H9 (cell line): ENCODE measurements at places on chromosomes 2 and 18. TPM values are rescaled to one million over a fixed set of nuclear protein-coding genes. Genes with fewer than 3 reads are reported as not detected.
A peak's percentile ranks its signal among the peaks of the same experiment; 100 is the strongest.

DNA sequence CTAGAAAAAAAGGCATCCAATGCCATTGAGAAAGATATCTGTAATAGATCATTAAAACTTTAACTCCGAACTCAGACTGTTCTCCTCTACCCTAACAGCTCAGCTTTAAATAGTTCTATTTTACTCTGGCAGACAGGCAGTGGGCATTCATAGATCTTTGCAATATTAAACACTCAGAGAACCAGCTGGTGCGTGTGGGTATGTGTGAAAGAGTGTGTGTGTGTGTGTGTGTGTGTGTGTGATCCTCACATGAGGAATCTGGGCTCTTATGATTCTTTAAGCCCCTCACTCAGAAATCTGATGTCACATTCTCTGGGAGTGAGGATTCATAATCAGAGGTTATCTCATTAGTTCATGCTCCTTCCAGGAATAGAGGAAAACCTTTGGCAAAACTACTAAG is 144.3 kb downstream of the KCNH7 start:
- H3K27ac ChIP-seq: no peak overlapping the region
- no peaks in the 10 kb centered on the region for H3K27me3 ChIP-seq
- H3K4me1 ChIP-seq: no peaks in the 10 kb centered on the region
- no peak for DNase-seq
- no peaks in the 10 kb centered on the region for H3K36me3 ChIP-seq

LBX2 gene
- 1.1 TPM in 2 replicates for total RNA-seq

DNA sequence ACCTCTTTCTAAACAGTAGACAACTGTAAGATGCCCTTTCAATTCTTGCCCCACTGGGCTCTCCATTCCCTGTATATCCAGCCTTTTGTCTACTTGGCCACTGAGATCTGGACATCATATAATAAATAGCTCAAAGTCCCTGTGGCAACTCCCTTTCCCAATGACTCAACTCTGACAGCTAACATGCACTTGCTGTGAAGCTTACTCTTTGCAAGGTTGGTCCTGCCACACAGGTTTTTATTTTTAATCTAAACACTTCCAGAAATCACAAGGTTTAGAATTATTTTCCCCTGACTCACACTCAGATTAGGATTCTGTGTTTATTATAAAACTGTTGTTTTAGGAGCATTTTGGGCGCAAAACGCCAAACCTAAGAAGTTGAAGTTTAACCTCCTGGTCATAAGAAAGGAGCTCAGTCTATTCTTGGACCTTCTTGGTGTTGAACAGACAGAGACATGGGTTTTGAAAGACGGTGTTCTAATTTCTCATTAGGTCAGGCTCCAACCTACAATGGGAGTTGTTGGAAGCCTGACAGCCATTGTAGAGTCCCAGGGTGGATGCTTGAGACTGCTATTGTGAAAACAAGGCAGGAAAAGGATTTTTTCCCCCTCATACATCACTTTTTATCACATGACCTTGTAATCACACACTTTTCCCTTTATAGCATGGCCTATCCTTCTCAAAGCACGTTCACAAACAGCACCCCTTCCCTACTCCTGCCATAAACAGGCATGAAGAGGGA is 124.7 kb upstream of the SERPINE2 start:
- no peak overlapping the region for H3K27ac ChIP-seq
- H3K4me3 ChIP-seq: no peak overlapping the region
- H3K27me3 ChIP-seq: no peaks in the 10 kb centered on the region
- H3K4me1 ChIP-seq: no peaks in the 10 kb centered on the region
- no peak for DNase-seq

DNA sequence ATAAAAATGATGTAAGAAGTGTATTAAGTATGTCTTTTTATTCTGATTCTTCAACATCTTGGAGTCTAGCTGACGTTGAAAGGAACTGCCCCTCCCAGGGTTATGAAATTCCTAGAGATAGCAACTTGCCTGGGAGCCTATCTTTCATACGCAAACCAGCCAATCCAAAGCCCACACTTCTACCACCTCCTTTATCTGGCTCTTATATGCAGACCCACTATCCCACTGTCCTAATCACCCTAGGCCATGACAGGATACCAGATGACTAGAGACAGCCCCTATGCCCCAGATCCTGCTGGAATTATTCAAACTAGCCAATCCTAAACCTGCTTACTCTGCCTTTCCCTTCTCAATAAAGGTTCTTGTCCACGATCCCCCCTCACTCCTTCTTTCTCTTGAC is 11.8 kb upstream of the CDC42EP3 start:
- no peak overlapping the region for H3K27ac ChIP-seq
- H3K27me3 ChIP-seq: no peaks in the 10 kb centered on the region
- no peak overlapping the region for H3K4me3 ChIP-seq
- H3K36me3 ChIP-seq: no peaks in the 10 kb centered on the region
- no peak for DNase-seq

DNA sequence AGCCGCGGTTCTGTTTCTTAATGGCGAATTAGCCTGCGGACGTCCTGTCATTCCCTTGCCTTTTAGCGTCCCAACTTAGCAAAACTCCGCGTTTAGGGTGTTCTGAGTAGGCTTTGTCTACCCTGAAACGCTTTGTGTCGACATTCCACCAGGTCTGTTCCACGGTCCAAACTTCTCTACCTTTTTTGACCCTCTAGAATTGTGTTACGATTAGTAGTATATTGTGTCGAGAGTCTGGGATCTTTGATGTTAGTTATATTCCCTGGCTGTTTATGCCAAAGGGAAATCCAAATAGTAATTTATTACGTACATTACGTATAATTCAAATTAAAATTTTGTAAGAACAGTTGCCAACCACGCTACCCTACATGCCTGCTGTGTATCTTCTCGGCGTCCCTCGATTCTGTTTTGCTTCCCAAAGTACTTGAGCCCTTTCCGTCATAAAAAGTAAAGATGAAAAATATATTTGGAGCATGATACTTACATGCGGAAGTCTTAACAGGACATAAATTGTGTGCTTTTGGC is 495 bp upstream of the TTC32 start:
- peak overlapping the region; percentile 98 for H3K4me3 ChIP-seq
- peak overlapping the region; percentile 47 for H3K27ac ChIP-seq
- H3K27me3 ChIP-seq: no peaks in the 10 kb centered on the region

DNA sequence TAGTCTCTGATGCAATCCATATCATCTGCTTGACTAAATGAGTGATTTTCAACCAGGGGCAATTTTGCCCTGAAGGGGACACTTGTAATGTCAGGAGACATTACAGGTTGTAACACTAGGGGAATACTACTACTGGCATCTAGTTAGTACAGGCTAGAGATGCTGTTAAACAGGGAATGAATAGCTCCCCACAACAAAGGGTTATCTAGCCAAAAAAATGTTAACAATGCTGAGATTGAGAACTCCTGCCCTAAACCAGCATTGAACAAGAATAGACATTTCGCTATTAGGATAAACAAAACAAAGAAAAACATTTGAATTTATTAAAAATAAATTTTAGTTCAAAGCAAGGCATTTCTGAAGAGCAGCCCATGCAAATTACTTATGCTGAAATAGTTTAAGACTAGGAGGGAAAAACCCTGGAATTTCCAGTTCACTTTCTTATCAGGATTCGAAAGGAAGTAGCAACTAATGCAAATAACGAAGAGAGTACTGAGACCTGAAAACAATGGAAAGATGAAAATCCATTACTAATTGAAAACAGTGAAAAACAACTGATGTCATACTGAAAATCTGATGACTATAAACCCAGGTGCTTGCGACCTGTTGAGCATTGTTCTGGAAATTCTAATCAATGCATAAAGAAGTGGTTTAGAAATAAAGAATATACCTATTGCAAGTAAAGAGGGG is 53.1 kb downstream of the CAB39 start:
- H3K4me3 ChIP-seq: no peak overlapping the region
- H3K27me3 ChIP-seq: no peaks in the 10 kb centered on the region
- no peak for DNase-seq
- peaks cover 8% of the 10 kb centered on the region for H3K4me1 ChIP-seq
- no peak overlapping the region for H3K27ac ChIP-seq

- H3K4me3 ChIP-seq: peak overlapping the region; percentile 36; the same call in 1 of the 2 replicates
- DNase-seq: no peak
- H3K4me1 ChIP-seq: peaks cover 14% of the 10 kb centered on the region
- no peak overlapping the region for H3K27ac ChIP-seq
Observed at GRCh38 chr2:71456617-71457016, 3.3 kb downstream of the DYSF start.

DNA sequence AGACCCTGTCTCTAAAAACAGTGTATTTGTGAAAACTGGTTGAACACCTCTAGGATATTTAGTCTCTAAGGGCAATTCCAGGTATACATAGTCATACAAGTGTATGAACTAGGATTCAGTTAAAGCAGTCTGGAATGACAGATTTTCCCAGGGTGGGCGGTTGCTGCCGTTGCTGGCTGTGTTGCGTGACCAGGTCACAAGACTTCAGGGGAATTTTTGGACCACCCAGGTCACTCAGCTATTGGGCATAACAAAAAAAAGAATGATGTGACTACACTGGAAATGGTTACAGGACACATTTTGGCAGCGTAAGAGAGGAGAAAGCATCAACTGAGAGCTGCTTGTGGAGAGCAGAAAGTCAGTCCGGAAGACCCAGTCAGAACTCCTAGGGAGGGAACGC is 58.0 kb upstream of the ZBTB7C start:
- H3K4me3 ChIP-seq: no peak overlapping the region
- no peaks in the 10 kb centered on the region for H3K27me3 ChIP-seq
- H3K4me1 ChIP-seq: no peaks in the 10 kb centered on the region
- H3K36me3 ChIP-seq: no peaks in the 10 kb centered on the region
- H3K27ac ChIP-seq: no peak overlapping the region
- DNase-seq: no peak

TMEM150A gene
- total RNA-seq: 19.0 and 19.3 TPM in 2 replicates

PLEK gene
- total RNA-seq: not detected in 2 replicates

DNA sequence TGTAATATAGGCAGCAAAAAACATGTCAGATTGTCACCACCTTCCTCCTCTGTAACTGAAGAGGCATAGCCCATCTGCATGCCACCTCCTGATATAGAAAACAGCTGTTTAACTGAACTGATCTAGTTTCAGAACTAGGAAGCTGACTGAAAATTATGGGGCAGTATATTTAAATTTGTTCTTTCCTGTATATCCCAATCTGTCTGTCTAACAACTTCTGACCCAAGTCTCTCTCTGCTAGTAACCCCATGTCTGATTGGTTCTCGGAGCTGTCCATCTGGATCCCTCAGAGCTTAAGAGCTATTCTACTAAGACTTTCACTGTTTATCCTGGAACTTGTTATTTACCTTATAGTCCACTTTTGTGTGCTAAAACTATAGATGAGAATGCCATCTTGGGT is 68.2 kb upstream of the SLC35G4 start:
- no peak for DNase-seq
- no peak overlapping the region for H3K27ac ChIP-seq
- peaks cover 6% of the 10 kb centered on the region for H3K36me3 ChIP-seq
- no peak overlapping the region for H3K4me3 ChIP-seq
- H3K4me1 ChIP-seq: no peaks in the 10 kb centered on the region; the same call in 1 of the 2 replicates
- no peaks in the 10 kb centered on the region for H3K27me3 ChIP-seq

- H3K27me3 ChIP-seq: no peaks in the 10 kb centered on the region
- H3K27ac ChIP-seq: no peak overlapping the region
- DNase-seq: no peak
- no peaks in the 10 kb centered on the region for H3K4me1 ChIP-seq
Observed at GRCh38 chr18:52237551-52237950, 102.4 kb upstream of the DCC start.

LCT gene
- total RNA-seq: 0.04 TPM in 2 replicates

DNA sequence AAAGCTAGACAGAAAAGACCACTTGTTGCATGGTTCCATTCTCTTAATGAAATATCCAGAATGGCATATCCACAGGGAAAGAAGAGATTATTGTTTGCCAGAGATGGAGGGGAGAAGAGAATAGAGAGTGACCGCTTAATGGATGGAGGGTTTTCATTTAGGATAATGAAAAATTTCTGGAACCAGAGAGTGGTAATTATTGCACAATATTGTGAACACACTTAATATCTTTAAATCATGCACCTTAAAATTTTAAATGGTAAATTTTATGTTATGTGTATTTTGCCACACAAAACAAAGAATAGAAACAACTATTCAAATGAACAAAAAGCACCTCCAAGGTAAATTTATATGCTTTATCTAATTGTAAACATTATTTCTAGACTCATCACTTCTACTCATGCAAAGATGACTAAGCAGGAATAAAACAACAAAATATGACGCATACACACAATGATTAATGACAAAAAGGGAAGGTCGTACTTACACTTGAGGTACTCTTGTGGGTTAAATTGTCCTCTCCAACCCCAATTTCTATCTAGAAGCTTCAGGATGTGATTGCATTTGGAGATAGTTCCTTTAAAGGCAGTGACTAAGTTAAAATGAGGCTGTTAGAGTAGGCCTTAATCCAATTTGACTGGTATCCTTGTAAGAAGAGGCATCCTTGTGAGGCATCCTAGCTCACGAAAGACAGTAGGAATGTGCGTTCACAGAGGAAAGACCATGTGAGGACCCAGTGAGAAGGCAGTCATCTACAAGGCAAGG is 18.7 kb upstream of the DHRS9 start:
- H3K27ac ChIP-seq: no peak overlapping the region
- no peak for DNase-seq
- H3K27me3 ChIP-seq: no peaks in the 10 kb centered on the region
- no peaks in the 10 kb centered on the region for H3K4me1 ChIP-seq

UGT1A5 gene
- not detected in 2 replicates for total RNA-seq

- H3K36me3 ChIP-seq: peaks cover 14% of the 10 kb centered on the region
- H3K27ac ChIP-seq: no peak overlapping the region
- peak; percentile 24 for DNase-seq
- no peaks in the 10 kb centered on the region; the same call in 1 of the 2 replicates for H3K27me3 ChIP-seq
- peak overlapping the region; percentile 98; the same call in 2 of the 3 replicates for H3K4me3 ChIP-seq
Observed at GRCh38 chr2:240137596-240138253, 1.6 kb upstream of the COPS9 start.
